ENCODE measurements at places on chromosomes 7 and 10.

- DNase-seq, result no peak
These were observed 361.6 kb upstream of the GRM3 start for GRCh38 chr7:86282014-86282682.

GRCh38 chr10:123221418-123221817 is 67.2 kb downstream of the BUB3 start:
- DNase-seq, result no peak

GRCh38 chr7:152925412-152926147 is 166.0 kb downstream of the ACTR3B start:
- no peak for DNase-seq

DNA sequence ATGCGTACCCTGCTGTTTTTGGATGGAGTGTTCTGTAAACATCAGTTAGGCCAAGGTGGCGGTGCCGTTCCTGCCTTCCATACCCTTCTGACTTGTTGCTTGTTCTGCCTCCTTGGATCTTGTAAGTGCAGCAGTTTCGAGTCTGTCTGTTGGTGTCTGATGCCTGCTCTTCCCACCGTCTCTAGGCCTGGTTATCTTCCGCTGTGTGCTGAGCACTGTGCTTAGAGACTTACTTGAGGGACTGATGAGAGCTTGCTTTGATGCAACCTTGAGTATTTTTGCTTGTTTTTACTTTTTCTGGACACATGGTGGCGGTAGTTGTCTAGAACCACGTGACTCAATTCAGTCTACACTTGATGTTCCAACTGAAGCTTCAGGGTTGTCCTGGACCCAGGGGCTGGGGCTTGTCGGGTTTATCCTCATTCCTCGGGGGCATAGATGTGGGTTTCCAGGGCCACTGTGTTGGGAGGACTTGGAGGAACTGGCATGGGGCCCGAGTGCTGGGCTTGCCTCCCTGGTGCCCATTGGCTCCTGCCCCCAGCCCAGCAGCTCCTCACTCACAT is 14.4 kb upstream of the SPRN start:
- DNase-seq, result no peak

DNA sequence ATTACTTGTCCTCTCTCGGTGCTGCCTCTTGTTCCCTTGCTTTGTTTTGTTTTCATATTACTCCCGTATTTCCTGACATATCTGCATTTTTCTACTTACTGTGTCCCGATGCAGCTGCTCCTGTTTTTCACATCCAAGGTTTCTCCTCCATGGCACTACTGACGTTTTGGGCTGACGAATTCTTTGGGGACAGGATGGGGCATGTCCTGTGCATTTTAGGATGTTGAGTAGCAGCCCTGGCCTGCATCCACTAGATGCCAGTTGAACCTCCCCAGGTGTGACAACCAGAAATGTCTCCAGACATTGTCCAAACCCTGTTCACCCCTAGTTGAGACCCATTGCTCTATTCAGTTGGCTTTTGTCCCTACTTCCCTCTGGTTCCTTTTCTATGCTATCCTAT is 12.4 kb downstream of the ZNF789 start:
- no peak for DNase-seq

DNA sequence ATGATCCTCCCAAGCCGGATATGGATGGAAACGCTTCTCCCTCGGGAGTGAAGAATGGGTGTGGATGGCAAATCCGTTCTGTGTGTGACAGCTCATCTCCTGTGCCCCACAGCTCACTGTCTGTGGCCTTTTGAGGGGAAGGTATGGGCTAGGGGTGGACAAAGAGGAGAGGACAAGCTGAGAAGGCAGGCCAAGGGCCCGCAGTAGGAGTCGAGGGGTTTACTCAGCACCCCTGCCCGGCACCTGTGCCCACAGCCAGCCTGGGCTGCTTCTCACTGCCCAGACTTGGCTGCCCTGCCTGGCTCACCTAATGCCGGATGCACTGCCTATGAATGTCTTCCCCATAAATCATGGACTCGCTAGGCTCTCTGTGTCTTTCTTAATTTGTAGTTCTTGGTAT is 503.8 kb downstream of the TCERG1L start:
- no peak for DNase-seq

DNA sequence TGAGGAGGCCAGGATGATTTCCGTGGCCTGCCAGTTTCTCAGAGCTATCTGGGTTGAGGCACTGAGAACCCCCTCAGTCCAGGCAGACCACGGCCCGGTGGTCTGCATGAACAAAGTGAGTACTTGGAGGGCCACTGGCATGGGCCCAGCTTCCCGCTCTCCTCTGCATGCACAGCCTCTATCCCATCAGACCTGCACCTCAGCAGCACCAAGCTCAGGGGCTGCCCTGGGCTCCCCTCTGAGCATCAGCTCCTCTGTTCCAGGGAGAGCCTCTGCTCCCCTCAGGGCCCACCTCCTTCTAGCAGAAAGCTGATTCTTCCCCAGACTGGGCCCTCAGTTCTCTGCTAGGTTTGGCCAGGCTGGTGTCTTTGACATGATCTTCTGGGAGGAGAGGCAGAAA is 469.9 kb downstream of the DNAJB6 start:
- no peak for DNase-seq

- DNase-seq, result no peak
These were observed 11.1 kb upstream of the SEC24C start for GRCh38 chr10:73732931-73733623.

- no peak for DNase-seq
These were observed 86.2 kb downstream of the EBF3 start for GRCh38 chr10:129877773-129878371.

DNA sequence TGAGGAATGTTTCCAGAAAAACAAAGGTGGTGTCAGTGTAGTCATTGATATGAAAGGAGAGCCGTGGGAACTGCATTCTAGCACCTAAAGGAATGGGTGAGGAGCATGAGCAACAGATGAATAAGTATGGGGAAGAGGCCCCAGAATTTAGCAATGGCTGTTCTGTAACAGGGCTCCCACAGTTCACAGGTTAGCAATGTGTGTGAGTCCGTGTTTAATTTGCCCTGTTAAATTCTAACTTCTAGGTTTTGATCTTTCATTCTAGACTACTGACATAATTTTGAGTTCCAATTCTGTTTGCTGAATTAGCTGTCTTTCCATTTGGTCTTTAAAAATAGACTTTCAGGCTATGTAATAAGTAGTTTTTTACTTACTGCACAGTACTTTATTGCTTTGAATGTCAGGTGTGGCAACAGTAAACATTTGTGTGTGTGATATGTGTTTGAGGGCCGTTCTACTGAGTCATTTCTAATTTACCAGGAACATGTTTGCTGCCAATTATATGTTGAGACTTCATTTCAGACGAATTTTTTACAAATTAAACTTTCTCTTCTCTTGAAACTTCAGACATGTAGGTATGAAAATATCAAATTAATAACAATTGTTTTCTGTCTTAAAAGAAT is 8.8 kb downstream of the STK17A start:
- no peak for DNase-seq

DNA sequence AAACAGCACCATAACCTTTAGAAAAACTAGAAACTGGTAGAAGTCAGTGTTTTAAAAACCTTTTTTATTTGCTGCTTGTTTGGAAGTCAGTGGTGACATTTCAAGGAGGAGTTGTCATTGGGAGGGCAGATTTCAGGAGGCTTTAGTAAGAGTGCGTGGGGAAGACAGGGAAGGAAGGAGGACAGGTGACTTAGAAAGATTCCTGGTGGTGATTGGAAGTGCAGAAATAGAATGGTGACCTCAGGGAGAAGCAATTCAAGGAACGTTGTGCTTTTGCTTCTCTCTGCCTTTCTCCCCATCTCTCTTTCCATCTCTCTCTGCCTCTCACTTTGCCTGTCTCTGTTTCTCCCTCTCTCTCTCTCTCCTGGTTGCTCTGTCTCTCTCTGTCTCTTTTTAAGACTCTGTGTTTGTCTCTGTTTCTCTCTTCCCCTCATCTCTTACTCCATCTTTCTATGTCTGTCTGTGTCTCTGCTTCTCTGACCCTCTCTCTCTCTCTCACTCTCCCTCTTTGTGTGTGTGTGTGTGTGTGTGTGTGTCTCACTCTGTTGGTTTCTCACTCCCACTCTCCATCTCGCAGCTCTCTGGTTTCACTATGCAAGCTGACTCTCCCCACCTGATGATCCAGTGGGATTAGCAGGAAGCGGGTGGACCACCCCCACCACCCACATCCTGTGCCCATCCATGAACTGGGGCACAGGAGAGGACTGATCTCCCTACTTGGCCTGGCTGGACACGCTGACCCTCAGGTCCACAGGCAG is 10.9 kb upstream of the PFKP start:
- no peak for DNase-seq

DNA sequence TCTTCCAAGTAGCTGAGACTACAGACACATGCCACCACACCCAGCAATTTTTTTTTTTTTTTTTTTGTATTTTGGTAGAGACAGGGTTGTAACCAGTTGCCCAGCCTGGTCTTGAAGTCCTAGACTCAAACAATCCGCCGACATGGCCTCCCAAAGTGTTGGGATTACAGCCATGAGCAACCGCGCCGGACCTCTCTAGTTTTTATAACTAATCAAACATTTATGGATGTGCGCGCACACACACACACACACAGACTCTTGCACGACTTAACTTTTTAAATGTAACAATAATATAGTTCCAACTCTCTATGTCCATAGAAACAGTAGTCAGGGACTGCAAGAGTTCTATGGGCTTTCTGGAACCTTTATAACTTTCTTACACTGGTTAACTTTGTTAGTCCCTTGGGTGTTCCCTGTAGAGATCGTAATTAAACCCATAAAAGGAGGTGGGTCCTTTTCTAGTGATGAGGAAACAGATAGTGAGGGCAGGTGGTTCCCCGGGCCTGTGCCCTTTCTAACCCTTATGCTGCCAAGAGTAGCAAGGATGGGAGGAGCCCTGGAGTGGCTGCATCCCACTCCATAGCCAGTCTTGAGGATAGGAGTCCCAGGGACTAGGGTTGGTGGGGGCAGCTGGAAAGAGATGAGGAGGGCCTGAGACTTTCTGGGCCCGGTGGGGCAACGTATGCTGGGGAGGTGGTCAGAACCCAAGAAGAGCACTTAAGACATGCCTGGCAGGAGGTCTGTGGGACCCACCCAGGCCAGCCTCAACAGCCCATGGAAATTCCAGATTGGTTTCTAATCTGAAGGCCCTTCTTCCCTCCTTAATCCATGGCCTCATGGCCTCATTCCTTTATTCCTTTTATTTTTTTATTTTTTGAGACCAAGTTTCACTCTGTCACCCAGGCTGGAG is 8.6 kb downstream of the MARVELD1 start:
- no peak for DNase-seq

DNA sequence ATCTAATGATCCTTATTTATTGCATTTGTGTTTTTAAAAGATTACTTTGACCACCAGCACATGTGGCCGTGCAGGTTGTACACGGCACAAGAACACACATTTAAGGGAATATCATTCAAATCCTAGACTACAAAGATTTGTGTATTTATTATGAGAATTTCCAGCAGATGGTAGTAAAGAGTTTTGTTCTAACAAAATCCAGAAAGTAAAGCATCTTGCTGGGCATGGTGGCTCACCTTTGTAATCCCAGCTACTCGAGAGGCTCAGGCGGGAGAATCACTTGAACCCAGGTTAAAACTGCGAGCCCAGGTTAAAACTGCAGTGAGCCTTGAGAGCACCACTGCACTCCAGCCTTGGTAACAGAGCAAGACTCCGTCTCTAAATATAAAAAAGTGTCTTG is 31.5 kb downstream of the MACROH2A2 start:
- no peak for DNase-seq

DNA sequence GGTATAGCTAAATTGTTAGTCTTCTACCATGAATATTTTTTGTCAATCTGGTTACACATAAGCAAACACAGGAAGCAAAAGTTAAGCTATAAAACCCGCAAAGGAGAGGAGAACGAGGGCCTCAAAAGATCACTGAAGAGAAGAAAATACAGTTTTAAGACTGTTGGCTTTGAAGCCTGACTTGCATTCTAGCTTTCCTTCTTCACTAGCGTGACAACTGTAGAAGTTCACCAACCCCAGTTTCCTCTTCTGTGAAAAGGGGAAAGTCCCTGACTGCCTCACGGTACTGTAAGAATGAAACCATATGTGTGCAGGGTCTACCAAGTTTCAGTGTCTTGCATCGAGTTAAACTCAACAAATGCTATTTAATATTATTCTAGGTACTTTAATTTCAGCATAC is 7.5 kb upstream of the LRRN3 start:
- peak; percentile 37 for DNase-seq

DNA sequence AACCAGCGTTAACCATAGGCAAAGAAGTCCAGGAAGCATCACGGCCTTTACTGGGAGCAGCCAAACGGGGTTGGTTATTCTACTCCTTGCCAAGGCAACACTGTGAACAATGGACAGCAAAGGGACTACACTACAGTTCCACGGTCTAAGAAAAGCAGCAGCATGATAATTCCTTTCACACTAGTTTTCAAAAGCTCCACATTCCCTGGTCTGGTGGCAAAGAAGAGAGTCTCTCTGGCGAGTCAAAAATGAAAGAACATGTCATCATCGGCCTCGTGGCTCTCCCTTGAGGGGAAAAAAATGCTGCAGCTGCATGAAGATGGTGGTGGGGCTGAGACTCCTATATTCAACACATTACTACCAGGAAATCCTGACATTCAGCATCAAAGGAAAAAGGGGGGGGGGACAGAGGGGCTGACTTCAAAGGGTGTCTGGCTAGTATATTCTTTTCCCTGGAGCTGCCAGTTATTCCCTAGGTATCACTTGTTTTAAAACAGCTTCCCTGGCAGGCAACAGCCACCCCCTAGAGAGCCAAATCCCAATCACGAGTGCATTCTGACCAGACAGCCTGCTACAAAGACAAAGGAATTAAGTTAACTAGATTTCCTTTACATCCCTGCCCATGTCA is 49.1 kb downstream of the SLC37A3 start:
- DNase-seq, result no peak

- DNase-seq, result no peak
These were observed 283.4 kb upstream of the FZD8 start for GRCh38 chr10:35925493-35925892.

GRCh38 chr10:93716766-93717165 is 14.4 kb upstream of the FRA10AC1 start:
- no peak for DNase-seq

GRCh38 chr7:44944821-44945220 is 34.0 kb downstream of the MYO1G start:
- no peak for DNase-seq

GRCh38 chr7:106121189-106121810 is 9.2 kb upstream of the SYPL1 start:
- DNase-seq, result no peak

- no peak for DNase-seq
These were observed 329.6 kb downstream of the GALNT17 start for GRCh38 chr7:71461572-71461971.

- DNase-seq, result no peak
These were observed 3.8 kb upstream of the PDCD4 start for GRCh38 chr10:110867807-110868465.

DNA sequence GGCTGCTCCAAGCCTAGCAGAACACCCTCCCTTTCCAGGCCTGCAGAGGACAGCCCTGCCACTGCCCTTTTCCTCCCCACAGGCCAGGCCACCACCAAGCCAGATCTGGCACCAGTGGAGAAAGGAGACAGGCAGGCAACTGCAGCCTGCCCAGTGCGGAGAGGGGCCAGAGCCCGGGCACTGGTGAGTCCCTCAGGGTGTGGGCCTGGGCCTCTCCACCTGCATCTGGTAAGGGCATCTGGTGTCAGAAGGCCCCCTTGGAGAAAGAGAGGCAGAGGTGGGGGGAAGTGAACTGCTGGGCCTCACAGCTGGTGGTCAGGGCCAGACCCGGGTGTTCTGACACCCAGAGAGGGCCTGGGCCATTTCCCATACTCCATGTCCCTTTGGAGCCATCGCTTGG is 27.9 kb downstream of the ZNF783 start:
- DNase-seq, result no peak

- no peak for DNase-seq
These were observed 7.4 kb downstream of the BTAF1 start for GRCh38 chr10:91930939-91931338.

Data from T-cell (primary cell).